Activated CD4-positive, CD25-positive, alpha-beta regulatory T cell (primary cell): ENCODE measurements at places on chromosomes 4 and X.
A peak's percentile ranks its signal among the peaks of the same experiment; 100 is the strongest.

DNA sequence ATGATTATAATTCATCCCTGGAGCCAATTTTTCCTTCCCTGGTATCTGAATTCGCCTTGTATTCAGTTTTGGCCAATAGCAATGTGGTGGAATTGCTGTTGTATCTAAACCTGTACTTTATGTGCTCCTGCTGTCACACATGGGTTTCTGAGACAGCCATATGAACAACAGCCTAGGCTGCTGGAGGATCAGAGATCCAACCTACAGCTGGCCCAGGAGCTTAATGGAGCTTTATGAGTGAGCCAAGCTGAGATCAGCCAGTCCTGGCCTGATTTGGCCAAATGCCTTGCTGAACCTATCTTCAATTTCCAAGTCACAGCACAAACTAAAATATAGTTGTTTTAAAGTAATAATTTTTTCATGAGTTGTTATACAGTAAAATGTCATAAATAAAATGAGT, 1071.5 kb downstream of the PCDH7 start:
- DNase-seq, result no peak

- no peak for DNase-seq
Measured at GRCh38 chr4:80878218-80878617, 152.3 kb upstream of the BMP3 start.

DNA sequence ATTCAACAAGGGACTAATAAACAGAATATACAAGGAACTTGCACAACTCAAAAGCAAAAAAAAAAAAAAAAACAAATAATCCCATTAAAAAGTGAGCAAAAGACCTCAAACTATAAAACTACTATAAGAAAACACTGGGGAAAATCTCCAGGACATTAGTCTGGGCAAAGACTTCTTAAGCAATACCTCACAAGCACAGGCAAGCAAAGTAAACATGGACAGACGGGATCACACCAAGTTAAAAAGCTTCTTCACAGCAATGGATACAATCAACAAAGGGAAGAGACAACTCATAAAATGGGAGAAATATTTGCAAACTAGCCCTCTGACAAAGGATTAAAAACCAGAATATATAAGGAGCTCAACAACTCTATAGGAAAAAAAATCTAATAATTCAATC, 17.1 kb upstream of the BMP15 start:
- no peak for DNase-seq

DNA sequence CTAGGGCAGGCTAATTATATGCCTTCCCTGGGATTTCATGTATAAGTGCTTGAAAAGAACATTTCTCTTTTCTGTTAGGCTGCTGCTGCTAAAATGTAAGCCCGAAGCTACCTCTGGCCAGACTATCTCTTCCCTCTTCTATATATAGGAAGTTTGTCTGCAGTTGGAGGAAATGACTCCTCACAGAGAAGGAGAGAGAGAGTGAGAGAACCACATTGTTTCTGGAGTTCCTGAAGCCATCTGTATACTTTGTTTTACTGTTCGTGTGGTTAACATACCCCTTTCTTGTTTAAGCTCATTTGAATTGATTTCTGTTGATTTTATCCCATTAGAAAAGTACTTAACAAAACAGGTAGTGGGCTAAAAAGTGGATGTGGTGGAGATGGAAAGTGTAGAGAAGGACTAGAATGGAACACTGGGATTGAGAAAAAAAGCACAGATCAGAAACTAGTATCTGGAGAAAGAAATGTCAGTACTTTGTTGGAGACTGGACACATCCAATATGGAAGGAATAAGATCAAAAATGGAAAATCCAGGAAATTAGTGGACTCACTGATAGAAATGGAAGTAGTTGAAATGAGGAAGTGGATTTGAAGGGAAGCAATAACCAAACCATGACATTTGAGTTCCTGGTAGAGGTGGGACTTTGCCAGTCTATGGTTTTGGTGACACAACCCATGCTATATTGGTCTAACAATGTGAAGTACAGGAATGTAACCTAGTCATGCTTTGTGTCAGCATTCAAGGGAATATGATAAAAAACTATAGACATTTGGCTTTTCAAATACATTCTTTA, 112.6 kb downstream of the TMA16 start:
- no peak for DNase-seq

- DNase-seq, result no peak
Measured at GRCh38 chr4:119299741-119300100, 22.2 kb downstream of the FABP2 start.

- DNase-seq, result peak; percentile 11
Measured at GRCh38 chr4:153142700-153143438, 61.4 kb upstream of the TRIM2 start.

GRCh38 chr4:41009411-41009810, 204.9 kb downstream of the APBB2 start:
- no peak for DNase-seq

DNA sequence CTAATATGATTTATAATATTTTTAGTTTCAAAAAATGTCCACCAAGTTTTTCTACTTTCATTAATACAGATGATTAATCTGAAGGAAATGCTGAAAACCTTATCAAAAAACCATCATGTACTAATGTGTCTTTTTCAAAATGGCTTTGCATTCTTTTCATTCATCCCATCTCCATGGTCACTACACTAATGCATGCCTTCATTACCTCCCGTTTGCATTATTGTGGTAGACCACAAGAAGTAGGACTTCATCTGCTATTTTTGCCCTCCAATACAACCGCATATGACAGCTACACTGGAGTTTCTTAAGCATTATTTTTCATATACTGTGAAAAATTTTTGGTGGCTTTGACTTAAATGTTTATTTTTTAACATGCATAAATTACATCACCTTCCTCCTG, 37.9 kb upstream of the FSTL5 start:
- no peak for DNase-seq

GRCh38 chr4:79747252-79747651, 325.8 kb downstream of the ANTXR2 start:
- DNase-seq, result no peak

DNA sequence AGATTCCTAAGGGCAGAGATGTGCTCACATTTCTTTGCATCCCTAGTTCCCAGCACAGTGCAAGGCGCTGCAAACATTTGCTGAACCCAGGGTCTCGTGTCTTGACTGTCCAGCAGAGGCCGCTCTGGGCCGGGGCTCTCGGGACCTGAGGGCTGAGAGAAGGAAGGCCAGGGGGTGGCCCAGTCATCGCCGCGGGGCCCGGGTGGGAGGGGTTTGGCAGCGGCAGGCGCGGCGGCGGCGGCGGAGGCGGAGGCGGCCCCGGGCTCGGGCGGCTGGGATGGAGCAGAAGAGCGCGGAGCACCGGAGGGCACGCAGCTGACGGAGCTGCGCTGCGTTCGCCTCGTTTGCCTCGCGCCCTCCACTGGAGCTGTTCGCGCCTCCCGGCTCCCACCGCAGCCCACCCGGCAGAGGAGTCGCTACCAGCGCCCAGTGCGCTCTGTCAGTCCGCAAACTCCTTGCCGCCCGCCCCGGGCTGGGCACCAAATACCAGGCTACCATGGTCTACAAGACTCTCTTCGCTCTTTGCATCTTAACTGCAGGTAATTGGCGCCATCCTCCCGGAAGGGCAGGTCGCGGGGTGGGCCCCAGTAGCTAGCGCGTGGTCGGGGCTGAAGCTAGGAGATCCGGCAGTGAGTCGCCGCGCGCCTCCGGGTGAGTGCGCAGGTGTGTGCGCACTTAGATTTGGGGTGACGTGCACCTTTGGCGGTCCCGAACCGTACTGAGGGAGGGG, at the start of gene PARM1:
PARM1 (plus strand) TSS at position 285 of the 730 bp plus-strand sequence; CDS start at position 497, 212 bp downstream.
- no peak for DNase-seq

DNA sequence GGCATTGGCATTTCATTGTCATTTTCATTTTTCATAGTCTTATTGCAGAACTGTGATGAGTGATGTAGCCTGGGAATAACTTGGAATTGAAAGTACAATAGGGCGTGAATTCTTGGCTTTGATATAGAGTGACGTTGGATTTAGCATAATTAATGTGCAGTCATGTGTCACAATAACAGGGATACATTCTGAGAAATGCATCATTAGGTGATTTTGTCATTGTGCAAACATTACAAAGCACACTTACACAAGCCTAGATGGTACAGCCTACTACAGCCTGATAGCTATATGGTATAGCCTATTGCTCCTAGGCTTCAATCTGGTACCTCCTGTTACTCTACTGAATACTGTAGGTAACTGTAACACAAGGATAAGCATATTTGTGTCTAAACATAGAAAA, 300.8 kb downstream of the DTHD1 start:
- no peak for DNase-seq

GRCh38 chr4:150997141-150997540, 17.9 kb downstream of the LRBA start:
- DNase-seq, result no peak

- DNase-seq, result no peak
Measured at GRCh38 chrX:3550160-3550751, 163.2 kb downstream of the PRKX start.

DNA sequence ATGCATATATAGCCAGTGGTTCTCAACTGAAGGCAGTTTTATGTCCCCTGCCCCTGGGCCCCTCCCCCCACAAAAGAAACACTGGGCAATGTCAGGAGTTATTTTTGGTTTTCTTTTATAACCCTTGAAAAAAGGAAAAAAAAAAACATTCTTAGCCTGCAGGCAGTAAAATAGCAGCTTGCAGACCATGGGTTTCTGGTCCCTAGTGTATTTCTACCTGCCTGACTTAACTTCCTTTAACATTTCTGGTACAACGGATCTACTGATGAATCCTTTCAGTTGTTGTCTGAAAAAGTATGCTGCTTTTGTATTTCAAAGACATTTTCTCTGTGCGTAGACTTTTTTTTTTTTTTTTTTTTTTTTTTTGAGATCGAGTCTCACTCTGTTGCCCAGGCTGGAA, 11.1 kb upstream of the FAM200B start:
- DNase-seq, result no peak

- DNase-seq, result no peak
Measured at GRCh38 chr4:8295471-8295870, 25.9 kb downstream of the HTRA3 start.

GRCh38 chrX:2723286-2723879, 28.5 kb upstream of the XG start:
- no peak for DNase-seq

DNA sequence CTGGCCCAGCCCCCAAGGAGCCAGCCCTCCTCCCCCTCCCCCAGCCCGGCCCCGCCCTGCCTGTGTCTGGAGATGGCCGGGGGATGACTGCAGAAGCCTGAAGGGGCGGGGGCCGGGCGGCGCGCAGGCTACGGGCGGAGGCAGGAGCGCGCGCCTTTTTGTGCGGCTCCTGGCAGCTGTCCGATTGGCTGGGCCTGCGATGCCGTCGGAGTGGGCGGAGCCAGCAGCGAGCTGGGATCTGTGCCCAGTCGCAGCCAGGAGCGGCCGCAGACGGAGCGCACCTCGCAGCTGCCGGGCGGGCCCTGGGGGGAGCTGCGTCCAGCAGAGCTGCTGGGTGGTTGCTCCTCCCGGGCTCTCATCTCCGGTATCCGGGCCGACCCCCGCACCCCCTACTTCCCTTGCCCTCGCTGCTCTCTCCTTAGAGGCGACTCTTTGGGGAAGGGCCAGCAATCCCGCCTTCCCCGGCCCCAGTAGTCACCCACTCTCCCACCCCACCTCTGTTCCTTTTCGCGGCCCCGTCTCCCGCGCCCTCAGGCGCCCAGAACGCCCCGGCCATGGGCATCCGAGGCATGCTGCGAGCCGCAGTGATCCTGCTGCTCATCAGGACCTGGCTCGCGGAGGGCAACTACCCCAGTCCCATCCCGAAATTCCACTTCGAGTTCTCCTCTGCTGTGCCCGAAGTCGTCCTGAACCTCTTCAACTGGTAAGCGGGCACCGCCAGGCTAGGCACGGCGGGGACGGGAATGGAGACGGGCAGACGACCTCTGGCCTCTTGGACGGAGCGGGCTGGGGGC, at the start of gene GABRQ:
GABRQ (plus strand) TSS at position 247 of the 794 bp plus-strand sequence; CDS start at position 555, 308 bp downstream.
- DNase-seq, result no peak

DNA sequence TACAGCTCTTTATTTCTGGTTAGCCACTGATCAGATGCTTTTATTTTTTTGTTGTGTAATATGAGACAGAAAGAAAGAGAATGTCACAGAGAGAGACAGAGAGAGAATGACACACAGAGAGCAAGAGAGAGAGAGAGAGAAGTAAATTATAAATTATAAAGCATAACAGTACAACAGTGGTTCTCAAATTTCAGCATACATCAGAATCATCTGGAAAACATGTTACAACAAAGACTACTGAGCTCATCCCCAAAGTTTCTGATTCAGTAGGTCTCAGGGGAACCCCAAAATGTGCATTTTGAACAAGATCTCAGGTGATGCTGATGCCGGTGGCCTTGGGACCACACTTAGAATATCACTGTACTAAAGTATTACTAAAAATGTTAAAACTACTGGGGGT, 245.8 kb upstream of the DIAPH2 start:
- no peak for DNase-seq

GRCh38 chrX:154517101-154517781, 1.2 kb upstream of the FAM3A start:
- DNase-seq, result no peak

DNA sequence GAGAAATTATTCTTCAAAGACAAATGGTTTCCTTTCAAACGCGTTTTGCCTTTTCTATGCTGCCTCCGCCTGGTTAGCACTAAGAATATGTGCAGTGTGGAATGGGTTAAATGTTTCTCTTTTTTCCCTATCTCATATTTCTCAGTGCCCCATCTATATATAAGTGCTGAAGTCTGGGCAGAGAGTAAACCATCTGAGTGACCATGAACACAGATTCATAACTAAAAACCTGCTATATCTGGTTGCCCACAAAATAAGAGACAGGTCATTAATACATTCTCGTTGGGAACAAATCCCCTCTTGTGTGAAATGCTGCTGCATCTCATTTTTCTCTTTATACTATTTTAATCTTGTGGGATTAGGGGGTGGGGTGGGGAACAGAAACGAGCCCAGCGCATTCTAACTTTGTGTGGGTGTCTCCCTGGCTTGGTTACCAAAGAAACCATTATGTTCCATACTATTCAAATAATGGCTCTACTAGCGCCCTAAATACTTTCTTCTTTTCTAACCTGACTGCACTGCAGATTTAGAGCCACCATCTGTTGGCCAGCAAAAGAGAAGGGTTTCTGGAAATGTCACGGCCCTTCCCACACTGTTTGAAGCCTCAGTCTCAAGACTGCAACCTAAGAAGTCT, 42.2 kb upstream of the PTCHD1 start:
- DNase-seq, result no peak

DNA sequence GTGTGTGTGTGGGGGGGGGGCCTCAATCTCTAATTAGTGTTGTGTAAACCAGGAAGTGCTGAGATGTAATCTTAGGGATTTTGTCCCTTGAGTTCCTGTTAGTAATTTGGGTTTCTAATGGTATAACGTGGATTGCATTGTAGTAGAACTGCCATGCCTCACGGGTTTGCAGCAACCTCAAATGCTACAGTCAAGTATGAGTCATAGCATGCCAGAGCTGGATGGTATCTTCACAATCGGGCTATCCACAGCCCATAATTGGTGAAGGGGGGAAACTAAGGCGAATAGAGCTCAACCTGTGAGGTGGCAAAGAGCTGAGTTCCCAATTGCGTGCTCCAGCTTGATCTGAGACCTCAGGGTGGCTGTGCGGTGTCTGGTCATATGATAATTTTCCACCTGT, 2.2 kb upstream of the FMR1NB start:
- DNase-seq, result no peak

DNA sequence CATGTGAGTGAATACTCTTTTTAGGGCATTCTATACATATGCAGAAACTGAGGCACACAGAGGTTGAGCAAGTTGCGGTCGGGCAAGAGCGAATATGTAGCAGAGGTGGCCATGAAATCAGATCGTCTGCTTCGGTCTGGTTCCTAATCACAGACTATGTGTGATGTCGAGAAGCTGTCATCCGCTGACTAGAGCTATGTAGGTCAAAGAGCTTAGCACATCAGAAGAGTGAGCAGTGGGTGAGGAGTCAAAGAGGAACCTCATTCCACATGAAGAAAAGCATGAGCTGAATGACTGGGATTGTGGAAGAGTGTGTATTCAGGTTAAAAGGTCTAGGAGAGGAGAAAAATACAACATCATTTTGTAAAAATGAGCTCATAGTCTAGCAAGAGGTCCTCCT, 19.0 kb downstream of the GAB3 start:
- no peak for DNase-seq
